Kidney glomerular epithelial cell (primary cell): ENCODE measurements at places on chromosomes 4 and X.
A peak's percentile ranks its signal among the peaks of the same experiment; 100 is the strongest.

- DNase-seq = no peak
Measured at GRCh38 chr4:118327554-118328241, 25.1 kb downstream of the PRSS12 start.

DNA sequence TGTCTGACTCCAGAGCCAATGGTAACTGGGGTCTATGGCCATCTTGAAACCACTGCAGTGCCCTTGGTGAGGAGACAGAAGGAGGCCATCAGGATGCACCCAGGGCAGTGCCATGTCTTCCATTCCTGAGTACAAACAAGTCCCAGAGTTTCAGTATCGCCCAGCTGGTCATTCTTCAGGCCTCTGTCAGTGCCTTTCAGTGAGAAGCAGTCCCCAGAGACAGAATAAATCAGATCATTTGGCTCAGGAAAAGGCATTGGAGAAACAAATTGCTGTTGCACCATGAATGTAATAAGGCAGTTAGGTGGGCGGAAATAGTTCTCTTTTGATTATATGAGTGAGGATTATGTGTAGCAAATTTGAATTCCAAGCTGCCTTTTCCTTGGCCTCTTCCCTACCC lies 21.3 kb downstream of the ADGRG4 start:
- no peak for DNase-seq

DNA sequence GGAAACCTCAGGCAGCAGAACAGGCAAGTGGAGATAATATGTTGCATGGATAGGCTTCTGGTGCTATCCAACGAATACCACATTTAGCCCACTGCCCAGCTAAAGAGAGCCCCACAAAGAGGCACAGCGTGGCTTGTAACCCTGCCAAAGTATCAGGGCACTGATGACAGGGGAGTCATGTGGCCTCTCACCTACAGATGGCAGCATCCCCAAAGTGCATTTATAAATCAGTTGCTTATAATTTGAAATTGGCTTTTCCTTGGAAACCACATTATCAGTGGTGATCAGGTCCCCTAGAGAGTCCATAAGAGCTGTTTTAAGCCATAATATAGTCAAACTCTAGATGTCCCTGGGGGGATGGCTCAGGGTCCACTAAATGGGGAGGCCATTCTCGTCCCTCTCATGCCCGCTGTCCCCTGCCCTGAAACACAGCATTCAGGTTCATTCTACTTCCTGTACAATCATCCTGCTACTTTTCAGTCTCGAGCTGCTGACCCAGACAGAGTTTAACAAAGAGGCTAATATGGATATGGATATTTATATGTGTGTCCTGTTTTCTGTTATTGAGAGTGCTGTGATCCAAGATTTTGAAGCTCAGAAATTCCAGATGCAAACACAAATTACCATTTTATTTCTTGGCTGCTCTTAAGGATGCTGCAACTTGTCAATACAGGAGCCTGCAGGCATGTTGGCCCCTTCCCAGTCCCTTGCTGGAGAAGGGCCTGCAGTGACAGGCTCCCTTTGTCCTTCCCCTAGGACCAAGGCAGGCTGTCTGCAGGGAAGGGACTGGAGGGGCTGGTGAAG lies 28.5 kb downstream of the SRPX start:
- no peak for DNase-seq

DNA sequence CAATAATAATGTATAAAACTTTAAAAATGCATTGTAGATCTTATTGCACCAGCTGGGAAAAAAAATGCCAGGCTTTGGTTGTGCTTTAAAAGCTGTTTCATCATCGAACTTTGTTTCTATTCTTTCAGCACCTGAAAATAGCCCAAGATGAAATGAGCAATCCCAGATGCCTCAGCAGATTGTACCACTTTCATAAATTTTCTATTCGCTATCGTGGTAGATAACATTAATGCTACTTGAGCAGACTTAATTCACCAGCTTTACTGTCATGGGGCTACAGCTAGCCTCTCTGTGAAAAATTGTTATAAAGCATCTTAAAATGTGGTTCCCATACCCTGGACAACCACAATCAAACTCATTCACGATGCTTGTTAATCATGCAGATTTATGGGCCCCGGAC lies 599.6 kb upstream of the HS3ST1 start:
- DNase-seq = no peak

DNA sequence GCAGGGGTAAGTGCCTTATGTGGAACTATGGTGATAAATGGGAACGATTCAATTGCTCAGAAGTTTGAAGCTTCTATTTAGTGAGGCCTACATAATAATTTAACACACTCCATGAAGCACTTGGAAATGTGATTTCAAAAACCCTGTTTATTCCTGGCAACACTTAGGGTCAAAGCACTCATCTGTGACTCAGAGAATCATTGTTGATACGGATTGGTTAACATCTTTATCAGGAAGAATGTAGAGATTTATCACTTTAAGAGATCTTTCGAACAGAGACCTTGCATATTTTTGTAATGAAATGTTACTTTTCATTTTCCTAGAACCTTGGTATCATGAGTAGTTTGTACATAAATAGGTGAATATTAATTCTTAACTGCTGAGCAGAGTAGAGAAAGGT lies 269.1 kb upstream of the SLIT2 start:
- DNase-seq = peak; percentile 12

DNA sequence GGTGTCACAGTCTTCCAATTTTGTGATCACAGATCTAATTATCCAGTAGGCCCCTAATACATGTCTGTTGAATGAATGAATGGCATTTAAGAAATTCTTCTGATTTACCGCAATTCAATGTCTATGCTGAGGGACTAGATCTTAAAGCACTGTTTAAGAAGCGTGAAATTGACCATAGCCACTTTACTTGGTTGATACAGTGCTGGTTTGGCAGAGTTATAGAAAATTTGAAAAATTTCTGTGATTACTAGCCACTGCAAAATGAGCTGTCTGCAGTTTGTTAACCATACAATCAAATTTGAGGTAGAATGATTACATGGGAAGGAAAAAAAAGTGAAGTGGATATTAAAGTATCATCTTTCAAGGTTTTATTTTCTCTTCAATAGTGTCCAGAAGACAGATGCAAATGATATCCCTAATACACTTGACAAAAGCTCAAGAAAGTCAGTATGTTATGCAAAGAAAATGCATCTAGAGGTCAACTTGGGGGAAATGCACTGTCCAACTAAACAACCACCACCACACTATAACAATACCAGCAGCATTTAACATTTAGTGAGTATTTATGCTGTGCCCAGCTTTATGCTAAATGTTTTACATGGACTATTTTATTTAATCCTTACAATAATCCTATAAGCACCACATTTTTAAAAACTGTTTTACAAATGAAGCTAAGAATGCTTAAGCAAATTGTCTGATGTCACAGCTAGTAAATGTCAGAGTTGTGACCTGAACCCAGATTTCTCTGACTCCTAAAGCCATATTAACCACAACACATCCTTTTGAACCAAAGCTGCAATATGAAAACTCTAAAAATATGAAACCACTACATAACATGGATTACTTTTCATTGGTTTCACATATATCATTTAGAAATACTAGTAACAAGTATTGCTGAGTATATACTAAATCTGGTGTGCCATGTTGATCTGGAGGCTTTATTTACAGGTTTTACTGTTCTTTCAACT lies 217.9 kb upstream of the MAB21L2 start:
- DNase-seq = no peak

- peak; percentile 28 for DNase-seq
Measured at GRCh38 chr4:498328-498904, 540 bp downstream of the ZNF721 start.

GRCh38 chr4:187663076-187663475 lies 332.5 kb upstream of the ZFP42 start:
- DNase-seq = no peak

GRCh38 chr4:181004056-181004455 lies 1239.1 kb upstream of the TENM3 start:
- DNase-seq = no peak

- no peak for DNase-seq
Measured at GRCh38 chr4:145907812-145908211, 30.8 kb downstream of the ZNF827 start.

DNA sequence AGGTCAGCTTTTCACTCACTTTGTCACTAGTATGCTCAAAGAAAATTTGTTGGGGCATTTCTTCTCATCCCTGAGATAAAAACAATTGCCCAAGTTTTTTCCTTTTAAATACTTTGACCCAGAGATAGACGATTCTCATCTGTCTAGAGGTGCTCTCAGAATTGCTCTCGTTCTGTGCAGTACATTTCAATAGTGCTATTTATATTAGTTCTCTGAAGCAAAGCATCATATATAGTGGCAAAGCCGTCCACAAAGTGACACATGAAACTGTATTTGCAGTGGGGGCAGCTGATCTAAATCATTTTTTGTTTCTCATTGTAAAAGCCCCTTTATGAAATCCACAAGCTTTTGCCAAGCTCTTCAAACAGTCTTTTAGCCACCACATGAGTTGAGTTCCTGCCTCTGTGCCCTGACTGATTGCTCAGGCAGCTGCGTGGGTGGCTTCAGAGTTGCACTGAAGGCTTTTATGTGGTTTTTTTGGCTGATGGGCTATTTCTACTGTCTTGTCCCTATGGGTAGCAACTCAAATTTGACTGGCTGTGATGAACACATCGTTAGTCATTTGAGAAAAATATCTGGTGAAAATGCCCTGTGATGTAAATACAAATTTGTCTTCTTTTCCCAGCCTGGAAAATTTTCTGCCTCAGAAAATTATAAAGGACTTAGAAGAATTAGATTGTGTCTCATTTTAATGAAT lies 119.1 kb upstream of the OTUD4 start:
- peak; percentile 63 for DNase-seq

DNA sequence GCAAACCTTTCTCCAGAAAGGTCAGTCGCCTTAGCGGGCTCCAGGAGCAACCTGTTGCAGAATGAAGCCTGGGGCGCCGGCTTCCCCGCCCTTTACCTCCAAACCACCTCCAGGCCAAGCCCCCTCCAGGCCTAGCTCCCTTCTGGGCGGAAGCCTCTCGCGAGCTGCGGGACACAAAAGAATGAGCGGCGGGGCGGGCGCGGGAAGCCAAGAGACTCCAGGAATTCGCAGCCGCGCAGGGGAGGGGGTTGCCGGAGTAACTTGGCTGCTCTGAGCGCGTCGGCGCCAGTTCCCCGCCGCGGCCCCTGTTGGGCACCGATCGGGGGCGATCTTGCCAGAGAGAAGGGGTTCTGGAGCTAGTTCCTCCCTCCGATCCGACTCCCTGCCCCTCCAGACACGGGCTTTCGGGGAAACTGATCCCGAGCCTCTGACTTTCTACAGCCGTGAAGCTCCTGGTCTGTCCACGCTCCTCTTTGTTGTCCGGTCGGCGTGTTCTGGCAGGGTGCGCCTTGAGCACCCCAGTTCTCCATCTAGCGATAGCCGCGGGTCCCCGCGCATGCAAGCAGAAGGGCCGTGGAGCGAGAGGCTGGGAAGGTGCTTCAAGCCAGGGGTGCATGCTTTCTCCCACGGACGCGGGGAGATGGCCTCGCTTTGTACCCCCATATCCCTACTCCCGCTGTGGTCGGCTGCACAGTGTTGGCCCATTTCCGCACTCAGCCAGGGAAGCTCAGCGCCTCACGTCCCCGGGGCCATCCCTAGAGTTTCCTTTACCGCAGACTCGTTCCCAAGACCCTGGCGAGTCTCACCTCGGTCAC lies 1.2 kb downstream of the PROM1 start:
- DNase-seq = no peak

DNA sequence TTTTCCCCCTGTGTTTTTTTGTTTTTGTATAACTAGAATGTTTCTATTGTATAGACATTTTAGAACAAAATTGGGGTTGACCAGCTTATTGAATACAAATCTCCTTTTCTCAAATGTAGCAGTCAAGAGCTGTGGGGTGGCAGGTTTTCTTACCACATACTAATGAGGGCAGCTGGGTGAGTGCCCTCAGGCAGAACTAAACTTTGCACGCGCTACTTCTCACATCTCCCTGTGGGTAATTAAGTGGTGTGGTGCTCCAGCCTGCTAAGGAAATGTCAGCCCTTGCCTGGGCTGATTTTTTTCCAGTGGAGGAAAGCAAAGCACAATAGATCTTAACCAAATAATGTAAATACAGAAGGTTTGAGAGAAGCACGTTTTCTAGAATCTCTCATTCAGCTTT lies 717.6 kb upstream of the TENM3 start:
- DNase-seq = no peak

DNA sequence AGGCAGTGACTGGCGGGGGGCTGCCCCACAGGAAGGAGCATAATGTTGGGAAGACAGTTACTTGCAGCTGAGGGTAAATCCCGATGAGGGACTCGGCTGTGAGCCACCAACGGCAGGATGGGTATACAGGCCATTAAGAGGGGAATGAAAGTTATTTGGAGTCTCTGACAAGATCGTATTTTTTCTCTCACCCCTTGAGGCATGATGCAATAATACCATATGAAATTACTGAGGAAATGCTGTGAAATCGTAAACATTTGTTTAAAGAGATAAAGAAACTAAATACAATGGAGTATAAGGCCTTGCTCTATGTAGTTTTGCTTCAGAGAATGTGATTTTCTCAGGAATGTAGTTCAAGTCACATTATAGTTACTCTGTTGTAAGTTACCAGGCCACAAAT lies 12.7 kb downstream of the IL1RAPL1 start:
- DNase-seq = no peak

- DNase-seq = no peak
Measured at GRCh38 chr4:139834226-139834662, 168.6 kb downstream of the MGST2 start.

GRCh38 chrX:121655276-121655675 lies 607.9 kb downstream of the GLUD2 start:
- DNase-seq = no peak

DNA sequence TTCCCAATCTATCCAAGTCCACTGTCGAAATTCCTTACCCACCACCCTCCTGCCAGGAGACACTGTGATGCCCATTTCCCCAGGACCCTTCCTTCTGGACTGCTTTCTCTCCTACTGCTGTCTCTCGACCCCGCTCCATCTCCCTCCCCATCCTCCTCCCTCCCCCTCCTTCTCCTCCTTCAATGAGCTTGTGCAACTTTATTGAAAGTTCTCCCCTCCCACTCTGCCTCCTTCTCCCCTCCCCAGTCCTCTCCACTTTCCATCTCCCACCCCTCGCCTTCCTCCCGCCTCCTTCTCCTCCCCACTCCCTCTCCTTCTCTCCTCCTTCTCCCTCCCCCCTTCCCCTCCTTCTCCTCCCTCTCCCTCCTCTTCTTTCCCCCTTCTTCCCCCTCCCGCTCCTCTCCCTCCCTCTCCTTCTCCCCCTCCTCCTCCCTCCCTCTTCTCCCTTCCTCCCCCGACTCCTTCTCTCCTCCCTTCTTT lies 116.6 kb upstream of the FAT1 start:
- no peak for DNase-seq

DNA sequence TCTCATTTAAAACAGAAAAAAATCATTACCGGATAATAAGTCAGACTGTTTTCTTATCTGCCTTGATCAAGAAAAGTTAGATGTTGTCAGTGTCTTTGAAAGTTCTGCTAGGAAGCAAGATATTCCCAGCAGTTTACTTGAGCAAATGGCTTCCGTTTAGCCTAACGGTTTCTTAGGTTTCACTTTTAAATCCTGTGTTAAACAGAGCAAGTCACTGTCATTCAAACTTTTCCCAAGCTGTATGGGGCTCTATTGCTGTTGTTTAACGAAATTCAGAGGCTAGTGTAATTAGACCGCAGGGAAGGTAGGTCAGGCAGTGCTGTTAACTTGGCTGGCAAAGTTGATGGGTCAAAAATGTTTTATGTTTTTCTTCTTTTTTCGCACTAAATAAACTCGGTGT lies 80.3 kb upstream of the NEIL3 start:
- no peak for DNase-seq
